ENCODE measurements at places on chromosomes 7 and 10.

DNA sequence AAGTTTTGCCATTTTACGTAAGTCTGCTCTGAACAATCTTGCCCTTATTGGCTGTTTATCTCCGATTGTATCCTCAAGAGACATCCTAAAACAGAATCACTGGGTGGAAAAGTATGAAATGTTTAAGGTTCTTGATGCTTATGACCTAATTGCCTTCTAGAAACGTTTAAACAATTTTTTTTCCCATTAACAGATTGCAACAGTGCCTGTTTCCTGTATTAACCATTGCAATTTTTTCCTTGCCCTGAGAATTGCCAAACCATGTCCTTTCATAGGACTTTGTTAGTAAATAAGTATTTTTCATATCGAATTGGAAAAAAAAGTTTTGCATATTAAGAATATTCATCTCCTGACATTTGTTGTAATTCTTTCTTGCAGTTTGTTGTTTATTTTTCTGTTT is 639.8 kb downstream of the INHBA start:
- no peak for DNase-seq

GRCh38 chr7:87361320-87361719 is 15.9 kb downstream of the CROT start:
- no peak for DNase-seq

- peak; percentile 27 for DNase-seq
Measured at GRCh38 chr10:79018521-79019011, 50.2 kb upstream of the ZMIZ1 start.

DNA sequence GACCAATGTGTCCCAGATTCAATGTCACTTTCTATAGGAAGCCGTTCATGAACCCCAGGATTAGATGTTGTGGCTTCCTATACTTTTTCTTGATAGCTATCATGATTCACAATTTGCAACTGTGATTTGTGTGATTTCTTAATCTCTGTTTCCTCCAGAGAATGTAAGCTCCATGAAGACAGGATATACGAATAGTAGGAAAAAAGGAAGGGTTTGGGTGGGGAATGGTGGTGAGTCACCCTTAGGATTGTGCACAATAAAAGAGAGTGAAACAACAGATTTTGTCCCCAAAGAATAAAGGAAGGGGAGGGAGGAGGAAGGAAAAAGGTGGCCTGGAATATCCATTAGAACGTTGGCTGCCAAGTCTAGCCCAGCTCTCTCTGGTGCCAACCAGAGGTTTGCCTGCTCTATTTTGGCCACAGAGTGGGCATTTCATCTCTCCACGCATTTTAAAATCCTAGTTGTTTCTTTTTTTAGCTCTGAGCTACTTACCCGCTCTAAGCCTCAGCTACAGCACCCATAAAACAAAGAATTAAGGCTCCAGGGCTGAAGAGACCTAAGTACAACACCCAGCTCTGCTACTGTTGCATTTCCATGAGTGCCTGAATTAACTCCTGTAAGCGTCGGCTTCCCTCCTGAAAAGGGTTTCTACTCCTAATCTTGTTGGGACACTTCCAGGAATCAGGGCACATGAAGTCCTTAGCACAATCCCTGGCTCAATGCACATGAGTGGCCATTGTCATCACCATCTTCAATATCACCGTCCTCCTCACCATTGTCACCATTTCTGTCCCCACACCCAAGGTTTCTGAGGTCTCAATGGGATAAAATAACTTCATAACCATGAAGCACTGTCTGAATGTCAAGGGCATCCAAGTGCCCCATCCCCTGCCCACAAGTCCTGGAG is 3.5 kb downstream of the HK1 start:
- no peak for DNase-seq

DNA sequence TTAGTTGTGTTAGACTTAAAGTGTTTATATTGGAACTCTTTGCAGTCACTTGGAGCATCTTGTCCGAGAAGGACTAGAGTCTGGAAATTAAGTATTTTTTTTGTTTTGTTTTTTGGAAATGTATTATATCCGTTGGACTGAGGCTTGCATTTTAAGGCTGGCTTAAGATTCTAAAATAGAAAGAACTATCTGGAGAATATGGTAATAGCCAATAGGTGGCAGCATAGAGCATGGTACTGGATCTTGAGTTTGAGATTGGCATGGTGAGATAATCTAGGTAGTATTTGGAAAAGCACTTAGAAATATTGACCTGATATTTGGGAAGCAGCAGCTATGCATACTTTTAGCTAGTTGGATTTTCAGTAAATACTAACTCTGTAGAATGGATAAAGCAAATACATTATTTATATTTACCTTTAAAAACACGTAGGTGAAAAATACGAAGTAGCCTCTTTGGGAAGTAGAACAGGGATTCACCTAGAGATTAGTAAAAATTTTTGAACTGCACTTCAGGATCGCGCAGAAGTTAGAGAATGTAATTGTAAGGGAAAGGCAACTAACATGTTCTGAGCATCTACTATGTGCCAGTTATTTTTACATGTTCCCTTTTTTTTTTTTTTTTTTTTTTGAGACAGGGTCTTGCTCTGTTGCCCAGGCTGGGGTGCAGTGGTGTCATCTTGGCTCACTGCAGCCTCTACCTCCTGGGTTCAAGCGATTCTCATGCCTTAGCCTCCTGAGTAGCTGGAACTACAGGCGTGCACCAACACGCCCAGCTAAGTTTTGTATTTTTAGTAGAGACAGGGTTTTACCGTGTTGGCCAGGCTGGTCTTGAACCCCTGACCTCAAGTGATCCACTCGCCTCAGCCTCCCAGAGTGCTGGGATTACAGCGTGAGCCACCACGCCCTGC is 78.6 kb downstream of the LCOR start:
- no peak for DNase-seq

GRCh38 chr7:4056552-4057288 is 625.4 kb upstream of the FOXK1 start:
- no peak for DNase-seq

DNA sequence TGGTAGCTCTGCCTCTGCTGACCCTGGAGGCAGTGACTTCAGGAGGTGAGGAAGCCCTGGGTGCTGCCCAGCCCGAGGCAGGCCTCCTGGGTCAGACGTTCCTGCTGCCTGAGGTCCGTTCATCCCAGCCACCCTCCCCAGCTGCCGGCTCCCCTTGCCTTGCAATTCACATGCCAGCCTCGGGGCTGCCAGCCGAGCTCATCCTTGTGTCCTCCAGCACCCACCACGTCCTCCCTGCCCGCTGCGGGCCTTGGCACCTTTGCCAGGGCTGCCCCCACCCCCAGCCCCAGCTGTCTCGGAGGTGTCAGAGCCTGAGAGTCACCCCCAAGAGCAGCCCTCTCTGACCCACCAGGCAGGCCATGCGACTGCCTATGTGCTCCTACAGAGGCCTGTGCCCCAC is 162.1 kb upstream of the RNF32 start:
- DNase-seq: no peak

DNA sequence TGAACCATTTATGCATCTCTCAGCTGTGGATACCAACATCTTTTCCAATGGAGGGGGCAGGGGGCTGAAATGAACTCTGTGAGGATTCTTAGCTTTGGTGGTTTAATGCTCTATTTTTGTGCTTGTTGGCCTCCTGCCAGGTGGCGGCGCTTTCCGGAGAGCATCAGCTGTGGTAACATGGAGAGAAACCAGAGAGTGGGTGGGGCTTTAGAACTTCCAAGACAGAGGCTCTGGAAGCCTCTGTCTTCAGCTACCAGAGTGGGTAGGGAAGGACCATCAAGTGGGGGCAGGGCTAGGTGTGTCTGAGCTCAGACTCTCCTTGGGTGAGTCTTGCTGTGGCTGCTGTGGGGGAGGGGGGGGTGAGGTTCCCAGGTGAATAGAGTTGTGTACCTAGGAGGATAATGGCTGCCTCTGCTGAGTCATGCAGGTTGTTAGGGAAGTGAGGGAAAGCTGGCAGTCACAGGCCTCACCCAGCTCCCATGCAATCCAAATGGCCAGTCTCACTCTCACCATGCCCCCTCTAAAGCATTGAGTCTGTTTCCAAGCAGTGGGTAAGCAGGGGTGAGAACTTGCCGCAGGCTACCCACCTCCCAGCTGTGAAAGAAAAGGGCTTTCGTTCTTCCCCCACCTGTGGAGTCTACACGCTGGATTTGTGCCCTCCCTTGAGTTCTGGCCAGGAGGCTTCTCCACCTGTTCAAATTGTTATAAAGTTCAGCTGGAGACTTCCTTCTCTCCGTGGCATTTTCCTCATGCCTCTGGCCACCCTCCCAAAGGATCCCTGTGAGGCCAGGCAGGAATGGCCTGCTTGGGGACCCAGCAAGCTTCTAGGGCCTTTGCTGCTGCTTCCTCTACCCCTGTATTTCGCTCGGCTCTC is 527.0 kb downstream of the NEBL start:
- no peak for DNase-seq
